ENCODE measurements at places on chromosomes 5 and 9.

DNA sequence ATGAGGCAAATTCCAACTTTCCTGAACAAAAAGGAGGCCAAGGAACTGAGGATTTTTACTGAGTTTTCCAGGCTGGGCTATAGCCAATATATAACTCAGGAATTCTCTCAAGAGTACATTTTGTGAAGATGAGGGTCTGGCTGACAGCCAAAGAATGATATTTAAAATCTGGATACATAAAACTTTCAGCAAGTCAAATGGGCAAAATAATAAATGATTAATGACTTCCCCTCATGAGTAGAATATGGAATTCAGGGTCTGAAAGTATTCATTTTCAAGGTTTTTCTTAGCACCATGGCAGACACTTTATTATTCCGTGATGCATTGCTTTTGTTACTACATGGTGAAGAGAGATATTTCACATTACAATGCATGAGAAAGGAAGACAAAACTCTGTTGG, 7.8 kb downstream of the FAM81B start:
- no peak for DNase-seq

DNA sequence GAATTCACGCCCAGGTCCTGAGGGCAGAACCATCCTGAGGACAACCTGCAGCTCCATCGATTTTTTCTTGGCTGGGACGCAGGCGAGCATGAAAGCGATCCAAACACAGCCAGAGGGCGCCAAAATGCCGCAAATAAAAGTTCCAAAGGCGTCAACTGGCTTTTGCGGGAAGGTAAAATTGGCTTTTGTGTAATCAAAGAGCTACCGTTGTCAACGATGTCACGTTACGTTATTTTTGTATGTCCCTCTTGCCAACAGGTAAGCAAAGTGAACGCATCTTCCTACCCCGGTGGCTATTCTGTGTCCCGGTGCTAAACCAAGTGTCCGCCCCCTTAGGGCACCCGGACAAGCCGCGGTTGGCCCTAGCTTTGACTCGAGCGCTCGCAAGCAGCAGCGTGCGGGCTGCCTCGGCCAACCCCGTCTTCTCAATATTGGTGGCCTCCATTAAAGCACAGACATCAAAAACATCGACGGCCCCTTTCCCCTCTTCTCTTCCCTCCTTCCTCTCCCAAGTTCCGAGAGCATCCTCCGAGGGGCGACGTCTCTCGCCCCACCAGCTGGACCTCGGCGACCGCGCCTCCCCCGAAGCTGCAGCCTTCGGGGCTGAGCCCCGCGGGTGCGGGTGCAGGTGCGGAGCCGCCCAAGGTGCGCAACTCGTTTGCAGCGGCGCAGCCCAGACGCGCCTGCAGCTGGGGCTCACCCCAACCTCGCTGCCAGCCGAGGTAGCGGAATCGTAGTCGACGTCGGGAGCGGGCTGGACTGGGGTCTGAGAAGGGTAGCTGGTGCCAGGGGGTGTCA, 1.1 kb upstream of the BASP1 start:
- DNase-seq: peak; percentile 84

DNA sequence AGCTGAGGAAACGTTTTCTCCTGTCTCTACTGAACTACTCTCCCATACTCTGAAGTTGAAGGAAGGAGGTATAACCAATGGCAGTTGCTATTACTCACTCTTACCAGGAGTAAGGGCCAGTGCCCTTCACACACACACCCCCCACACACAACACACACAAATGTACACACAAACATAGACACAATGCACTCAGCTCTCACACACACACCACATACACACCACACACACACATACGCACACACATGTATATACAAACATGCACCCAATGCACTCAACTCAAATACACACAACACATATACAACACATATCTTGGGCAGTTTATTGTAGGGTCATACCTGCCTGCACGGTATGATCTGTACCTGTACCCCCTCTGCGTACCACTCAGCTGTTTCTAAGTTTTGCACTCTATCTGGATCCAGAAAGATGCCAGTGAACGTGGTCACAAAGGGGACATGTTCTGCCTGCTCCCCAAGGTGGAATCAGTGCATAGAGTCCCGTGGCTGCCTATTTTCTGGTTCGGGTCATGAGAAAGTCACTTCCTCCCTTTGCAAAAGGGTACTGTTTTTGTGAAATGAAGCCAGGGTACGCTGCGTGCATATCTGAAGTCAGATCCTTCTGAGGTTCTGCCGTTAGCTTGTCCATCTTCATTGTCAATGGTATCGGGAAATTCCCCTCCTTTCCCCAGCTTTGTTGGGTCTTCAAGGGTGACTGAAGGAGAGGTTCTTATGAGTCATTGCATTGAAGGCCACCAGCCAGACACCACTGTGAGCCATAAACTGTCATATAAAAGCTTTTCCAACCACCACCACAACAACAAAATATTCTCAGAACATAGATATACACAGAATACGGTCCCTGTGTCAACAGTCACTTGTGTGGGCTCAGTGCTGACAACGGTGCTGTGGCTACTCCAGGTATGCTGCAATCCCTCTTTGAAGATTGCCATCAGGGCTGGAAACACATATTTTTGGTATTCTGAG, 131.9 kb downstream of the UGCG start:
- DNase-seq: no peak

GRCh38 chr5:33841891-33842290, 49.9 kb downstream of the ADAMTS12 start:
- no peak for DNase-seq

DNA sequence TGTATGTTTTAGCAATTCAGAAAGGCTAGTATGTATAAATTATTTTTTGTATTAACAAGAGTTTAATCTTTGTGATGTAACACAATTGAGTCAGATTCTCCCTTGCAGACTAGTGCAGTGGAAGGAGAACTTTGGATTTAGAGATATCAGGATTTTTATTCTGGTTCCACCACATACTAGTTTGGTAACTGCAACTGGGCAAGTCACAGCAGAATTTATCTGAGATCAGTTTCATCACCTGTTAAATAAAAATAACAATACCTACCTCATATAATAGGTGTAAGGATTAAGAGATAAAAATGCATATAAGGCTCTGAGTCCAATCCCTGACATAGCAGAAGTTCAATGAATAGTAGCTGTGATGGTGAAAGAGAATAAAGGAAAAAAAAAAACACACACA, 34.0 kb upstream of the ZNF462 start:
- no peak for DNase-seq

DNA sequence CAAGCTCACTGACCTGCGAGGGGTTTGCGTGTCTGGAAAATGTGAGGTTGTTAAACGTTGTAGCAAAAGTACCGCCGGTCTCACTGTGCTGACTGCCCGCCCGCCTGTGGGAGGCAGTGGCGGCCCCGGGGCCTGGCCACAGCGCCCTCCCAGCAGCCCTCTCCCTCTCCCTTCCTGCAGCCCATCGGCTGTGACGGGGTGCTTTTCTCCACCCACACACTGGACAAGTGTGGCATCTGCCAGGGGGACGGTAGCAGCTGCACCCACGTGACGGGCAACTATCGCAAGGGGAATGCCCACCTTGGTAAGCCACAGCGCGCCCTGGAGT, 6.2 kb downstream of the ADAMTSL2 start:
- DNase-seq: no peak

GRCh38 chr5:176771102-176771845, 39.1 kb upstream of the UNC5A start:
- no peak for DNase-seq

DNA sequence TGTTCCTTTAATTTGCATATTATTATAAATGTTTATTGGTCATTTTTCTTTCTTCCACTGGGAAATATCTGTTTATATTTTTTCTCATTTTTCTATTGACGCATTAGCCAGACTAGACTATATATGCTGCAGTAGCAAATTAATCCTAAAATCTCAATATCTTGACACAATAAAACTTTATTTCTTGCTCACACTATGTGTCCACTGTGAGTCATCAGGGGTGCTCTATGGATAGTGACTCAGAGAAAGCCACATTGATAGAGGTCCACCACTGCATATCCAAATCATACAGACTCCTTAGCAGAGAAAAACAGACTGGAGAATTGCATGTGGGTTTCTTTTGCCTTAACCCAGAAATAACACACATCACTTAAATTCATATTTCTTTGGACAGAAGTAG, 20.8 kb downstream of the OR1L3 start:
- no peak for DNase-seq

- no peak for DNase-seq
These were observed 10.4 kb upstream of the PTGES start for GRCh38 chr9:129762985-129763926.

DNA sequence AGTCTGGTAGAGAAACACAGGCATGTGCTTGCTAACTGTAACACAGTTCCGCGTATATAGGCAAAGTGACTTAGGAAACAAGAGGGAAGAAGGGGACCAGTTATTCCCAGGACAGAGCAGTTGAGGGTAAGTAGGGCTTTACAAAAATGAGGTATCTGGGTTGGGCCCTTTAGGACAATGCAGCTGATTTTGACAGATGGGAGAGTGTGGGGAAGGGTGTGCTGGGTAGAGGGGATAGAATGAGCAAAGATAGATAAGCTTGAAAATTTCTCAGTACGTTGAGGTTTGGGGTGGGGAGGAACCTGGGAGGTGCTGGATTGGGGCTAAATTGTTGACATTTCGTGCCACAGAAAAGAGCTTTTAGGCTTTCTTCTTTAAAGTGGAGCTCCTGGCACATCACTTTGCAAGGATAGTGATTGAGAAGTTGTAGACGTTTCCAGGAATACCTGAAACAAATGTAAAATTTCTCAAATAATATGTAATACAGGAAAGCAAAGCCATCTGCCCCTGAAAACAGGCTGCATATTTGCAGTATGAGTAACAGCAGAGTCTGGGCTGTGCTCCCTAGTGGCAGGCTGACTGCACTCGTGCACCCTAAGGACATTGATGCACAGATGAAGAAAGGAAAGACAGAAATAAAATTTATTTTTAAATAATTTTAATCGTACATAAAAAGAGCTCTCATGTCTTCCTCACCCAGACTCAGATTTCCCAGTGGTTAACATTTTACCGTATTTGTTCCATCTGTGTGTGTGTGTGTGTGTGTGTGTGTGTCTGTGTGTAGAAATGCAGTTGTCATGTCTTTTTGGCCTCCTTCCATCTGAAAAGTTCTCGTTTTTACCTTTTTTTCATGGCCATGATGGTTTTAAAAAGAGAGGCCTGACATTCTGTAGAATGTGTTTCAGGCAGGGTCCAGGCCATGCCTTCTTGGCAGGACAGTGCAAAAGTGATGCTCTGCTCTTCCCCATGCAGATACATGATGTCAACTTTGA, 144.9 kb upstream of the DMRT1 start:
- no peak for DNase-seq

DNA sequence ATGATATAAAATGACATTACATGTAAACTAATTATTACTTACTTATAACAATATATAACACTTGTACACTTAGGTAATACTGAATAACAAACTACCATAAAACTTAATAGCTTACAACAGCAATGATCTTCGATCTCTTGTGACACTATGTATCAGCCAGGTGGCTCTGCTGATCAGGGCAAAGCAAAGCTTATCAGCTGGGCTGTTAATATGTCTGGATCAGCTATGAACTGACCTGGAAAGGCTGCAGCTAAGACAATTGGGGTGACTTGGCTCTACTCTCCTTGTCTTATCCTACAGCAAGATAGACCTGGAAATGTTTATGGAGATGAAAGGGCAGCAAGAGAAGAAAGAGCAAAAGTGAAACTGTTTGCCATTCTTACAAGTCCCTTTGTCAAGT, 511.3 kb downstream of the TLR4 start:
- DNase-seq: no peak

DNA sequence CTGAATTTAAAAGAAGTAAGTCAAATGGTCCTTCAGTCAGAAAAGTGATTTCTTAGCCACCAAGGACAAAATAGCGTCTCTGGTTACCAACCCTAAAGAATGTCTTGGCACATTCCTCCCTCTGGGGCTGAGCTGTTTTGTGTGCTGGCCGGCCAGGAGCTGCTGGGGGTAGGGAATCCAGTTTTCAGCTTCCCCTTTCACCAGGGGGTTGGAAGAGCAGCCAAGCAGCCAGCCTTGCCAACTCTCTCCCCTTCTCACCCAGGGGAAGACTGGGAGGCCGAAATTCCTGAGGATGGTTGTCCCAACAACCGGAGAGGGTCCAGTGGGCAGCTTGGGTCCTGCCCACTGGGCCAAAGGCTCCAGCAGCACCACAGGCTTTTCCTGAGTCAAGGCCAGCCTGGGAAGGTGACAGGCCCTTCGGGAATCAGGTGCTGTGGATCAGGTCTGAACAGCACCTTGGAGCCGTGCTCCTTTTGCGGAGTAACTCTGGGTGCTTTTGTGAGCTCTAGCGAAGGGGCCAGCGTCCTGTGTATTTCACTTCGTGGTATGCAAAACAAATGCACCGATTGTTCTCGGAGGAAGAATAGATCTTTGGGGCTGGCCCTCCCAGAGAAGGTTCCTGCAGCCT, 4.2 kb downstream of the WWC1 start:
- no peak for DNase-seq

GRCh38 chr5:177092178-177093081, 5.7 kb downstream of the FGFR4 start:
- DNase-seq: no peak

DNA sequence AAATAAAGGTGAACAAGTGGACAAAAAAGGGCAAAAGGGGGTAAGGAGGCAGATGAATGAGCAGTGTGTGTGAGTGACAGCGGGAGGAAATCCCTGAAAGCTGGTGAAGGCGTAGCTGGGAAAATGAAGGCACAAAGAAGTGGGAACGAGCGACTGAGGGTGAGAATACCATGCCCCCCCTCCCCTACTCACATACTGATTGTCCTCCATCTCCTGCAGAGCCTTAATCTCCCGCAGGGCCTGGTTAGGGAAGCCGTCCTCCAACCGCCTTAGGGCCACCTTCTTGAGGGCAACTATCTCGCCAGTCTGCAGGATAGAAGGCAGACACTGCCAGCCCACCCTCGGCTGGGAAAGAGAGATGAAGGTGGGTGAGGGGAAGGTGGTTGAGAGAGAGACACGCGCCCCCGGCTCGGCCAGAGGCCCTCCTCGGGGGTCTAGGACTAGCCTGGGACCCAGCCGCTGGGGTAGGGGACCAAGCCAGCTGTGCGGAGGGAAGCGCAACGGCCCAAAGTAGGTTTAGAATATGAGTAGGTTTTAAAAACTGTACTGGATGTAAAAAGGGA, 522 bp downstream of the CDK20 start:
- no peak for DNase-seq

GRCh38 chr9:105117234-105117633, 127.2 kb upstream of the SLC44A1 start:
- DNase-seq: no peak

- no peak for DNase-seq
These were observed 147.5 kb upstream of the FGF10 start for GRCh38 chr5:44536650-44537260.

DNA sequence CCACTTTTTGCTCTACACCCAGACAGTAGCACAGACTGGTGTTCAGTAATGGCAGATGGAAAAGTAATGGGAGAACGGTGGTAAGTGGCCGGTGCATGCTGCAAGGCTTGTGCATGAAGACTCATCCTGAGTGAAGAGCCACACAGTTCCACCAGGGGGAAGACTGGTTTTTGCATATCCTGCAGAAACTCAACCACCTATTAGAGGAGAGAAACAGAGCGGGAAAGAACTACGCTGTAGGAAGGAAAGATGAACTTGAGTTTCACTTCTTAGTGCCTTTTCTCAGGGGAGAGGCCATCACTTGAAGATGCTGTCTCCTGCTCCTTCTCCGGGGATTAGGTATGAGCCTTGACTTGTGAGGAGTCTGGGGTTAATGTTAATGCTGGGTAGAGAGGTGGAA, 9.4 kb upstream of the PRSS3 start:
- peak; percentile 3 for DNase-seq
